ENCODE measurements at places on chromosomes 4 and X. TPM values are rescaled to one million over a fixed set of nuclear protein-coding genes. Genes with fewer than 3 reads are reported as not detected.

The SPARCL1 gene
- 299 TPM for total RNA-seq

The TLR2 gene
- 102 TPM for total RNA-seq

The FGF16 gene
- not detected for total RNA-seq

The CSAG3 gene
- total RNA-seq, result not detected

DNA sequence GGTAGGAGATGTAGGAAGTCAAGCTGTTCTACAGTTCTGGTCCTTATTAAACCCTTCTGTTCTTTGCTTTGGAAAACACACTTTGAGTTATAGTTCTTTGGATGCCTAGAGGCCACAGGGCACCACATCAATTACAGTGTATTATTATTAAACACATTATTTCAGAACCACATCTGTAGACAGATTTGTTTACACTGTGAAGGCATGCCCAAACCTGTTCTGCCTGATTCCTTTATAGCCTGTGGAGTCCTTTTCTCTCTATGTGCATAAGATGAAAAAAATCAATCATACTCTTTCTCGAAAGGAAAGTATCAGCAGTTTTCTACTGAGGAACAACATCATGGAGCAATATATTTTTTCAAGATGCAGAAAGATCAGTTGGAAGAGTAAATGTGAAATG lies 371.3 kb upstream of the INTU start:
- H3K27ac ChIP-seq, result no peak overlapping the region
- no peaks in the 10 kb centered on the region for H3K36me3 ChIP-seq
- H3K4me3 ChIP-seq, result no peak overlapping the region

- no peaks in the 10 kb centered on the region for H3K4me1 ChIP-seq
- no peak overlapping the region for H3K27ac ChIP-seq
- no peaks in the 10 kb centered on the region for H3K27me3 ChIP-seq
- no peak overlapping the region for H3K4me3 ChIP-seq
These were observed 254.2 kb upstream of the NWD2 start for GRCh38 chr4:36990128-36990872.

The GRIA2 gene
- total RNA-seq, result not detected

- no peak overlapping the region for H3K4me3 ChIP-seq
- no peaks in the 10 kb centered on the region for H3K4me1 ChIP-seq
- no peak for DNase-seq
- H3K36me3 ChIP-seq, result no peaks in the 10 kb centered on the region
- no peak overlapping the region for H3K27ac ChIP-seq
- no peaks in the 10 kb centered on the region for H3K27me3 ChIP-seq
These were observed 34.8 kb downstream of the CCNQ start for GRCh38 chrX:153564047-153564606.

The GBA3 gene
- total RNA-seq, result 1.0 TPM

DNA sequence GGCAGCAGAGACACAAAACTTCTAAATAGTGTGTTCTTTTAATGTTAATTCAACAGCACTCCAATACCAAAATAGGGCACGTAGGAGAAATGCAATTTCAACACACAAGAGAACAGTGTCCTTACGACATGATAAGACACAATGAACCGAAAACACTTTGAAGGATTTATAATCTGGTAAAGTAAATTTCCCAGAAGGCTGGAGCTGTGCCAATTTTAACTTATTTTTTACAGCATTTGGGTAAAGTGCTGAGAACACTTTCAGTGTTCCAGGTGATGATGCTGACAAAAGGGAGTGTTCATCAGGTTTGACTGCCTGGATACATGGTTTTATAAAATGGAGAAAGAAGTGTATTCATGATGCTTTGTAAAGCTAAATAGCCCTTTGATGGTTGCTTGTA lies 76.5 kb downstream of the MAPK10 start:
- DNase-seq, result no peak
- H3K4me3 ChIP-seq, result no peak overlapping the region
- no peaks in the 10 kb centered on the region for H3K27me3 ChIP-seq

The CT45A10 gene
- total RNA-seq, result not detected

DNA sequence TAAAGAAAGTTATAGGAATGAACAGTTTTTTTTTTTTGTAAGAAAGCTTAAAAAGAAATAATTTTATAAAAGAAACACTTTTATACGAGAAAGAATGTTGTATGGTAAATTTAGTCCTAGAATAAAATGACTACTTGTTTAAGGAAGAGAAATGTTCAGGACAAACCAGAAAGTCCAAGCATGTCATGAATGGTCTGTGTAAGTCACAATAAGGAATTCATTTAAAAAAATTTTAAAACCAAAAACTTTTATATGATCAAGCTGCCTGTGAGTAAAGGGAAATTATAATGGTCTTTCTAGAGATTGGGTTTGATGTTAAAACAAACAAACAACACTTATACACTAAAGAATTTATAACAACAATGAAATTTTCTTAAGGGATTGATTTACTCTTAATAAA lies 858.9 kb upstream of the PCDH7 start:
- H3K4me3 ChIP-seq, result no peak overlapping the region
- no peak for DNase-seq
- H3K4me1 ChIP-seq, result no peaks in the 10 kb centered on the region
- no peaks in the 10 kb centered on the region for H3K27me3 ChIP-seq

The ITM2A gene
- total RNA-seq, result 58.5 TPM

GRCh38 chrX:56788717-56789122 lies 59.7 kb downstream of the NBDY start:
- no peaks in the 10 kb centered on the region for H3K27me3 ChIP-seq
- no peaks in the 10 kb centered on the region for H3K4me1 ChIP-seq
- H3K4me3 ChIP-seq, result no peak overlapping the region
- no peak overlapping the region for H3K27ac ChIP-seq
- no peak for DNase-seq

DNA sequence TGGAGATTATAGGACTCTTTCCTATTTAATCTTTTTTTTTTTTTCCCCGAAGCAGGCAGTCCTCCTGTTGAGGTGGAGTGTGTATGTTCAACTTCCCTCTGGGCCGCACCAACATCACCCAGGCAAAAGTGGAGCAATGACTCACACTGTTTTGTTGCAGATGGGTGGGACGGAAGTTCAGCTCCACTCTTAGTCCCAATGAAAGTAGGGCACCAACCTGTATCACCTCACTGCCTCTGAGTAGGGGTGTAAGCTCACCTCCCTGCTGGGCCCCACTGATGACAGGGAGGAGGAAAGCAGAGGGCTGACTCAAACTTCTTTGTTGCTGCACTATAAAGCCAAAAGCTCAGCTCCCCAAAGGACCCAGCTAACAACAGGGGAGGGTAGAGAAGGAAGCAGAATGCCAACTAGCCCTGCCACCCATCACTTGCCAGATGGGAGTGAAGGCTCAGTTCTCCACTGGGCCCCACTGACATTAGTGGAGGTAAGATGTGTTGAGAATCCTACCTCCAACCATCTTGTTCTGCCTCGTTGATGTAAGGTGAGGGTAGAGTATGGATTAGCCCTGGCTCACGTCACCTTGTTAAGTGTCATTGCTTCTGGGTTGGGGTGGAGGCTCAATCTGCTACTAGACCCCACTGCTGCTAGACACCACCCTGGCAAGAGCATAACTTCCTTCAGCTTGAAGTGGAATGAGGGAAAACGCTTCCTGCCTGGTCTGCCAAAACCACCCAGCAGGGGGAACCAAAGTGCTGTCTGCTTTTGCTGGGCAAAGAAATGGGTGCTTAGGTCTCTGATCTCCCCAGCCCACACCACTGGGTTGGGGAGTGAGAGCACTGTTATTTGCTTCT lies 14.1 kb downstream of the RPS6KA3 start:
- H3K36me3 ChIP-seq, result no peaks in the 10 kb centered on the region
- no peaks in the 10 kb centered on the region for H3K27me3 ChIP-seq
- no peak overlapping the region for H3K4me3 ChIP-seq
- peak overlapping the region; percentile 24 for H3K27ac ChIP-seq
- peaks cover 11% of the 10 kb centered on the region for H3K4me1 ChIP-seq

DNA sequence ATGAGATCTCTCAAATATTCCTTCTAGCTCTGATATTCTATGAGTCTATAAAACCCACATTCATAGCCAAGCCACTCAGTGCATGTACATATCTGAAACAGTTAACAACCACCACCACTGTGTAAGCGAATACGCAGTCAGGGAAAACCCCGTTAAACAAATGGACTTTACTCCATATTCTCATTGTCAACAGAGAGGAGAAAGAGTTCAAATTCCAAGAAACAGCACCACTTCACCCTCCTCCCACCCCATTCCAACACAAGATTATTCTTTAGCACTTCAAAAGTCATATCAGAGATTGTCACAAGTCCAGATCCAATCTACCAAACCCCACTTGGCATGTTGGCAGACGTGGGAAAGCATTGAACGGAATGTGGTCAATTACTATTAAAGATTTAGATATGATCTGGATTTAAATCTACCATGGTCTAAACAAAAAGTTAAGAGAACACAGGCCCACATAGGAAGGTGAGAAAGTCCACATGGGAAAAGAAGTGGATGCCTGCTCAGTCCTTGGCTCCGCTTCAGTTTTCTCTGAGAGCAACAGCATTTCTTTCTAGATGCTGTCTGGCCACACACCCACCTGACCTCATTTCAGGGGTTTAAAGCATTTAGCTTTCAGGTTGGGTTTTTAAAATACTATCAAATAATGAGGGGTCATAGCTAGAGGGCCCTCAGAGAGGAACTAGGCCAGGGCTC lies 39.8 kb upstream of the KLHL13 start:
- H3K36me3 ChIP-seq, result no peaks in the 10 kb centered on the region
- no peak overlapping the region for H3K27ac ChIP-seq
- H3K27me3 ChIP-seq, result no peaks in the 10 kb centered on the region

GRCh38 chr4:123880631-123881030 lies 484.0 kb downstream of the SPRY1 start:
- no peaks in the 10 kb centered on the region for H3K27me3 ChIP-seq
- no peak for DNase-seq
- H3K4me1 ChIP-seq, result no peaks in the 10 kb centered on the region
- no peak overlapping the region for H3K4me3 ChIP-seq
- no peaks in the 10 kb centered on the region for H3K36me3 ChIP-seq

The SH3D19 gene
- 86.6 TPM for total RNA-seq

The ARMCX1 gene
- total RNA-seq, result 18.8 TPM

- no peak for DNase-seq
- H3K27ac ChIP-seq, result no peak overlapping the region
- no peaks in the 10 kb centered on the region for H3K27me3 ChIP-seq
- H3K4me1 ChIP-seq, result no peaks in the 10 kb centered on the region
- H3K36me3 ChIP-seq, result no peaks in the 10 kb centered on the region
These were observed 223.0 kb downstream of the TACR3 start for GRCh38 chr4:103496800-103497199.

- H3K27me3 ChIP-seq, result peaks cover 55% of the 10 kb centered on the region
- H3K36me3 ChIP-seq, result no peaks in the 10 kb centered on the region
- peak; percentile 50 for DNase-seq
- peaks cover 21% of the 10 kb centered on the region for H3K4me1 ChIP-seq
These were observed 16.8 kb upstream of the NAT8L start for GRCh38 chr4:2042204-2042946.

The PHKA1 gene
- total RNA-seq, result 3.9 TPM

- H3K4me3 ChIP-seq, result no peak overlapping the region
- H3K36me3 ChIP-seq, result no peaks in the 10 kb centered on the region
- no peak overlapping the region for H3K27ac ChIP-seq
- no peak for DNase-seq
- no peaks in the 10 kb centered on the region for H3K4me1 ChIP-seq
These were observed 246.7 kb upstream of the ARHGAP24 start for GRCh38 chr4:85228264-85228663.

The TECRL gene
- not detected for total RNA-seq

The ZNF630 gene
- 4.0 TPM for total RNA-seq

The MXD4 gene
- 74.3 TPM for total RNA-seq

The RAB40AL gene
- total RNA-seq, result 1.6 TPM

DNA sequence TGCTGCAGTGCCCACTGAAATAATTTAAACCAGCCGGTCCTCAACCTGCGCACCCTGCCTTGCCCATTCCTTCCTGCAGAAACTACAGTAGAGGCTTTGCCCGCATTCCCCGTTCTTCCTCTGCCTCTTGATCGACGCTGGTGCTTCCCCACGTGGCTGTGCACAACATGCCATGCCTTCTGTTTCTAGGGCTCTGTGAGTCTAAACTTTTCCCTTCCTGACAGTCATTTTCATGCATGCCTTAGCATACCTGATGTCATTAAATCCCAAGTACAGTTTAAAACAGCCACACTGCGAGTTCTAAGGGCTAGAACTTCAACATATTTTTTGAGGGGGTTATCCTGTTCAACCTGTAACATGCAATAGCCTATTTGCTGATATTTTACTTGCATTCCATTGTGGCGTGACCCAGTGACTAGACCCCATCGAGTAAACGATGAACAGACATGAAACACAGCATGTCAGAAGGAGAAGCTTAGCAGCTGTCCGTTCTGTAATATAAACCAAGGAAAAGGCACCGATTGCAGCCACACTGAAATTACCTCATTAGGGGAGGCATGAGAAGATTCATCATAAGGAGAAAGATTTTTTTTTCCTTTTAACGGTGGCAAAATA lies 232.5 kb downstream of the ARHGAP10 start:
- H3K27ac ChIP-seq, result no peak overlapping the region
- no peaks in the 10 kb centered on the region for H3K4me1 ChIP-seq
- H3K36me3 ChIP-seq, result peaks cover 29% of the 10 kb centered on the region
- H3K27me3 ChIP-seq, result no peaks in the 10 kb centered on the region

The SUPT20HL1 gene
- total RNA-seq, result not detected

GRCh38 chr4:129641179-129641578 lies 545.2 kb downstream of the C4orf33 start:
- H3K27me3 ChIP-seq, result no peaks in the 10 kb centered on the region
- H3K4me1 ChIP-seq, result no peaks in the 10 kb centered on the region
- no peak overlapping the region for H3K27ac ChIP-seq
- H3K4me3 ChIP-seq, result no peak overlapping the region
- no peaks in the 10 kb centered on the region for H3K36me3 ChIP-seq

The NDST4 gene
- total RNA-seq, result not detected

GRCh38 chr4:123401271-123402120 lies 4.9 kb downstream of the SPRY1 start:
- H3K4me1 ChIP-seq, result peaks cover 17% of the 10 kb centered on the region
- peak overlapping the region; percentile 75 for H3K4me3 ChIP-seq
- peaks cover 34% of the 10 kb centered on the region for H3K36me3 ChIP-seq
- peak overlapping the region; percentile 93 for H3K27ac ChIP-seq
- no peaks in the 10 kb centered on the region for H3K27me3 ChIP-seq

DNA sequence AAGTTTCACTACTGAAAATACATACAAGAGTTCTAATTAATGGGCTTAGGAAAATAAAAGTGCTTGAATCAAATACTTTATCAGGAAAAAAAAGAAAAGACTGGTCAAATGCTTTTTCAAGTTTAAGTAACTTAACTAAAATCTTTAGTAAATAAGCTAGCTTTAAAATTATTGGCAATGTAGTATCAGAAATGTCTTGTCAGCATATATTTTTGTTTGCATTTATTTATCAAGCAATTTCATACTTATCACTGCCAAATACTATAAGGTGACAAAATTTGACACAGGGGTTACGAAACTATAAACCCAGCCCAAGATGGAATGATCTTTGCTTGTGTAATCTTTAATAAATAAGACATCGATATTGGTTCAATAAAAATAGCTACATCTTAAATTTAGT lies 31.8 kb upstream of the MAGEA4 start:
- DNase-seq, result no peak
- H3K27ac ChIP-seq, result no peak overlapping the region
- H3K4me1 ChIP-seq, result no peaks in the 10 kb centered on the region
- no peaks in the 10 kb centered on the region for H3K27me3 ChIP-seq
- no peak overlapping the region for H3K4me3 ChIP-seq

The BEX4 gene
- total RNA-seq, result 37.3 TPM

The MND1 gene
- total RNA-seq, result 0.83 TPM

The IL13RA1 gene
- total RNA-seq, result 84.0 TPM

The TMPRSS11E gene
- total RNA-seq, result not detected

The AFF2 gene
- 10.9 TPM for total RNA-seq

- no peak overlapping the region for H3K4me3 ChIP-seq
- H3K4me1 ChIP-seq, result no peaks in the 10 kb centered on the region
These were observed 349.8 kb upstream of the PABPC4L start for GRCh38 chr4:134551348-134551747.

- H3K4me1 ChIP-seq, result peaks cover 4% of the 10 kb centered on the region
- H3K4me3 ChIP-seq, result no peak overlapping the region
- peaks cover 37% of the 10 kb centered on the region for H3K36me3 ChIP-seq
- no peak for DNase-seq
- no peak overlapping the region for H3K27ac ChIP-seq
These were observed 47.4 kb downstream of the RASGEF1B start for GRCh38 chr4:81424336-81424735.

Data from lower lobe of right lung (tissue), 2 donors.